Activated CD8-positive, alpha-beta memory T cell treated with anti-CD3 and anti-CD28 coated beads for 24 hours (primary cell): ENCODE measurements at places on chromosomes 7 and 10.

DNA sequence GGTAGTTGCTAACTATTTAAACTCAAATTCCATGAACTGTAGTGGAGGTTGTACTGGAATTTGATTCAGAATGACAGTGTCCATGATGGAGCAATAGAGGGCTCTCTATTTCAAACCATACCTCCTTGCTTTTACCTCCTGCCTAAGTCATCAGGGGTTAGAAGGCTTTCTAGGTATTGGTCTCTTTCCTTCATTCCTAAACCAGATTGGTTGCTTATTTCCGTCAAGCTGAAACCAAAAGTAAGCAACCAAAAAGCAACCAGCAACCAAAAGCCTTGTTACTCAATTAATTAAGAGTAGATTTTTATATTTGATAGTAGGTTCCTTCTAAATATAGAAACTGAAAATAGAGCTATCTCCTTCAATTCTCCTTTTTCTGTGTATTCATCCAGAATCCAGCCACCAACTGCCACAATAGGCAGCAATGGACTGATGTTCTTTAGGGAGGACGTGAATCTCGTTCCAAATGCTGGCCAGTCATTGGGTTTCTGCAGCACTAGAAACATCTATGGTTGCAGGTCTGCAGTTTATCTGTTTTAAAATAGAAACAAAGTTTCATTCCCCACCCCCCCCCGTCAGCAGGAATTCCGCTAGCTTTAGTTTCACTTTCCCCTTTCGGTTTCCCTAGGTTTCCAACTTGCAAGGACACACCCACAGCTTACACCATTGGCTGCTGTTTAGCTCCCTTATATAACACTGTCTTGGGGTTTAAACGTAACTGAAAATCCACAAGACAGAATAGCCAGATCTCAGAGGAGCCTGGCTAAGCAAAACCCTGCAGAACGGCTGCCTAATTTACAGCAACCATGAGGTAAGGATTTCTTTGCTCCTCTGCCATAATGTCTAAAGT lies at the start of gene IFIT1:
Gene IFIT1, plus strand, starts transcription at position 717 of the 850 bp plus-strand sequence. Its CDS starts 90 bp downstream, at position 807.
- peak; percentile 62 for DNase-seq

DNA sequence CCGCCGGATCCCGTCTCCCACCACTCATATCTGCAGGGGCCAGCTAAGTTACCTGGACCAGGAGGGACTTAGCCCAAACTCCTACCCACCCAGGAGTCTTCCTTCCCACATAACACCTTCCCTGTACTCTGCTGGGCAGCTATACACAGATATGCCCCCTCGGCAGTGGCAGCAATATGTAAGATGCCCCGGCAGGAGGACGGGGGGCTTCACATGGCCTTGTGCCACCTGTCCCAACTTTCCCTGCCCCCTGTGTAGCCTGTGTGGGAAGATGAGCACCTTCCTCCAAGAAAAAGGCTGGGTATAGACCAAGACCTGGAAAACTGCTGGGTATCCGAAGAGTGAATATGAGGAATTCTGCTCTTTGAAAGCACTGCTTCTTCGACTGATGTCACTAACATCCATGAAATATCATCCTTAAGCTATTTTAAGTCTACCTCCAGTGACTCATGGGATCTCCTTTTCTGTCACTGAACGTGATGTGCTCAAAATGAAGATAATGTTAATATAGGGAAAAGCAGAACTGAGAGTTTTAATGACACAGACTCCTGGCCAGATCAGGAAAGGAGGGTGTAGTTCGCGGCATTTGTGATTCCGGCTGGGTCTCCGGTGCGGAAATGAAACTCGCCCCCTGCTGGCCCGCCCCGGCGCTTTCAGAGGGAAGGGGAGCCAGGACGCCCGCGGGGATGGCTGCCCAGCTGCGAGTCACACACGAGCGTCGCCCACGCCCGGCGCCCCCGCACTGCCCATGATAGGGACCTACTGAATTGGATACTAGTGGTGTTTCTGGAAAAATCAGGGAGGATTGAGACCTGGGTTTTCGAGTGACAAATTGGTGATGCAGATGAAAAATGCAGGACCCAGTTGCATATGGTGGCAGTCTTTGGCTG lies 256.9 kb upstream of the NFE2L3 start:
- DNase-seq = peak; percentile 81

- DNase-seq = no peak
These were observed 1291.5 kb downstream of the TYW1 start for GRCh38 chr7:68288144-68288593.

DNA sequence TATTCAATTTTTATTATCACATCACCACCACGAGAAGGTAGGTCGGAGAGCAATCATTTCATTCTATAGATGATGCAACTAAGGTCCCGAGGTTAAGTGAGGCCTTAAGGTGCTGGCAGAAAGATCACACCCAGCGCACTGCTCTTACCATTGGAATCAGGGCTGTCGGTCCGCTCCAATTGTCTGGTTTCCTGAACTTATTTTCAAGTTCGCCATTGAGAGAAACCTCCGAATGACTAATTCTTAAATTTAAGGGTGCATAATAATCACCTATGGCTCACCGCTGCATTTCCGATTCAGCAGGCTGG lies 625 bp upstream of the GSTO2 start:
- no peak for DNase-seq

GRCh38 chr7:46206476-46207060 lies 285.5 kb upstream of the IGFBP3 start:
- no peak for DNase-seq

DNA sequence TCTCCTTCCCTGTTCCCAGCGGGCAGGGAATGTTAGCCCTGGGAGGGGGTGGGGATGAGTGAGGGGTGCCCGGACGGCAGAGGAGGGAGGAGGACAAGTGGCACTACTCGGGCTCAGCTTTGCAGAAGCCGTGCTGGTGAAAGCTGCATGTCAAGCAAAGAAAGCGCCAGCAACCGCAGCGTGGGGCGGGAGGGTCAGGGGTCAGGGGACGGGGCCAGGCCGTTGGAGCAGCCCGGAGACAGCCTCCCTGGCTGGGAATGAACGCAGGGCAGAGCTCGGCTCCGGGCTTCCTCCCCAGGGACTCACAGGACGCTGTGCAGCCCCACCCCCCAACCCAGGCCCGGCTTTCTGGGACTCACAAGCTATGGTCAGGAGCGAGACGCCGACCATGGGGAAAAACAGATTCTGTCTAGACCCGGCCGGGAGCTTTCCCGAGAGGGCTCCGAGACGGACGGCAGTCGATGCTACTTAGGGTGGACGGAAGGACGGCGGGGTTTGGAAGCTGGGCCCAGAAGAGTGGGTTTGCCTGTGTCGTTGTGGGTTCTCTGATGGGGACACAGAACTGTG lies 113.4 kb downstream of the VIPR2 start:
- DNase-seq = peak; percentile 51

- DNase-seq = no peak
These were observed 172.0 kb downstream of the GLI3 start for GRCh38 chr7:42065015-42065414.

GRCh38 chr7:2948749-2949148 lies 94.9 kb downstream of the CARD11 start:
- no peak for DNase-seq

- DNase-seq = no peak
These were observed 68.4 kb upstream of the DUSP5 start for GRCh38 chr10:110429301-110429700.

DNA sequence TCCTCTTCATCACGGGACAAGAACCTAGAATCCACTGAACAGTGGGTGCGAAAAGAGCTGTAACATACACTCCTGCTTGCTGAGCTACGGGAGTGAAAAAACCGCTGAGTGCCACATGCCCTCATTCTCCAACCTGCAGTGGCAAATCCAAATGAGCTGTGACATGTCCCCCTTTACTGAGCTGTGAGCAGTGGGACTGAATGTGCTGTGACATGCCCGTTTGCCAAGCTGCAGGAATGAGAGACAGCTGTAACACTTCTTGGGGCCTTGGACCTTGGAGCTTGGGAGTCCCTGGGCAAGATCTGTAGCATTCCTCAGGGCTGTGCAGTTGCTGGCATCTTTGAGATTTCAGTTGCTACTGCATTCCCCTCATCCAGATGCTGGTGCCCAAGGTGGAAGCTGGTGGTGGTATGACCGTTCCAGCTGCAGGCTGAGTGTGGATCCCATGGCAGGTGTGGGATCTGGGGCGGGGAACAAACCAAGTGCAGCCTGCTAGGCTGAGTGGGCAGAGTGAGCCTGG lies 85.0 kb downstream of the TMEM106B start:
- DNase-seq = no peak

DNA sequence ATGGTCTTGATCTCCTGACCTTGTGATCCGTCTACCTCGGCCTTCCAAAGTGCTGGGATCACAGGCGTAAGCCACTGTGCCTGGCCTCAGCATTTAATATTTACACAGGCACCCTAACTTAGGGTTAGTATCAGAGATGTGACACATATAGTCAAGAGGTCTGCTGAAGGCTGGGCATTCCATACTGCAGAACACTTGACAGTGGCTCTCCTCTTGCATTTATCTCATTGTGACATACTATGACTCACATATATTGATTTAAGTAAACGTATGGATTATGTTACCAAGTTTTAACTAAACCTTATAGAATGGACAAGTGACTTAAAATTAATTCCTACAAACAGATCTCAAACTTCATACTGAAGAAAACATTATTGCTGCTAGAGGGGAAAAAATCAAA lies 36.6 kb downstream of the BRAF start:
- DNase-seq = no peak

DNA sequence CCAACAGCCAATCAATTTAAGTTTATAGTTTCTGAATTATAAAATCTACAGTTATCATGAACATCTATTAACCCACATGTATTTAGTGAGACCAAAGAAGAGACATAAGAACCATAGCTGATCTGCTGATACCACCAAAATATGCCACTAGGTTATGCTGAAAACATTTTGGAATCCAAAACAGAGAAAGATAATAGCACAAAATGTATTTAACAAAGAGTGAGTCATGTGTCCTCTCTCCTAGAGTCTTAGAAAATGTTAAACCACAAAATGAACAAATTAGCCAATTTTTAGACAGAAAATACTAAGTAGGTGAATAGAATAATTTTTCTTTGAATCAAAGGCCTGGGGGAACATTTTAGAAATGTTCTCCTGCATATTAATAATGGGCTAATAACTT lies 527.5 kb downstream of the GPAM start:
- DNase-seq = no peak

DNA sequence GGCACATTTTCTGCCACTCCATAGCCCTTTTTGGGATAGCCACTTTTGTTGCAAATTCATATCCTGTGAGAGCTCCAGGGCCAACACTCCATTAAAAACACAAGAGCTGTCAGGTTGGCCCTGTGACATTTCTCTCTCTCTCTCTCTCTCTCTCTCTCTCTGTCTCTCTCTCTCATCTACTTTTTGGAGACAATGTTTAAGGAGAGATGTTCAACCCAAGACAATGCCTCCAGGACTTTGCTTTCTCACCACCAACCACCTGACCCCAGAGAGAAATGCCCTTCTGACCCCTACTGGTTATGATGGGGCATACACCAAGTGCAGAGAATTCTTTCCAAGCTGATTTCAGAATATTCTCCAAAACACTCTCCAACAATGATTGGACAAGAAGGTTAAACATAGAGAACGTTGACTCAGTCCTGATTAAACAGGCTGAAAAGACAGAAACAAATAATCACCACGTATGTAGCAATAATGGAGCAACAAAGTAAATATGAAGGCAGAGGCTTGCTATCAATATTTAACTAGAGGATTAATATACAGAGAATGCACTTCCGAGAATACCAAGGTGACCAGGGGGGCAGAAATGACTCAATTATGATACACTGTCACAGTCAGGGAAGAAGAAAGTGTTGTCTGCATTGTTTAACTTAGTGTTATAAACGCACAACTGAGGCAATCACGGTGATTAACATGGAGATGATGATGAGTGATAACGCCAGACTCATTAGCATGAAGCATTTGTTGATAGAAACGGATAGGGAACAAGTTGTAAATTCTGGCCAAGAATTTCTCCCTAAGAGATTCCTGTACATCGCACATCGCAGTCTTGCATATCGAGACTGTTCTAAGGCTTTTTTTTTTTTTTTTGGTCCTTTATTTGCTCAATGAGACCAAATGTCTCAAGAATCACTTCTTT lies 178.5 kb downstream of the NRP1 start:
- DNase-seq = no peak

DNA sequence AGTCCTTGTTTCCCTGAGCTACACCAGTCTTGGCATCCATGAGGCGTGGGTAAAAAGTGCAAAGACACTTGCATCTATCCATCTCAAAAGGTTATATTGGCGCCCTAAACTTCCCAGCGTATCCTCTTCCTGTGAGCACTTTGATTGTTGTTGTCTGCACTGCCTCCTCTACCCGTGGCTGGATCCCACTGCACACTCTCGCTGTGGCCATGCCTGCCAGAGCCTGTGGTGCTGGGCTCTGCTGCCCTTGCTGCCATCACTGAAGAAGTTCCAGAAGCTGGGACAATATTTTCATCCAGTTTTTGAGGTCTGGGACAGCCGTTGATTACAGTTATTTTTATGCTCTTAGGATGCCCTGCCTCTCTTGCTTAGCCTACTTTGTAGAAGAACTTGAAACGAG lies 85.3 kb upstream of the PCGF5 start:
- DNase-seq = no peak

- DNase-seq = no peak
These were observed 108.6 kb downstream of the NRCAM start for GRCh38 chr7:108347616-108348015.

- no peak for DNase-seq
These were observed 120.0 kb downstream of the PRKAG2 start for GRCh38 chr7:151756866-151757265.
